Activated CD4-positive, alpha-beta T cell treated with anti-CD3 and anti-CD28 coated beads, Interleukin-2, amount 10 ng/mL, durations not matched to agents 7 days and 5 days (primary cell): ENCODE measurements at places on chromosomes 5 and 9. TPM values are rescaled to one million over a fixed set of nuclear protein-coding genes. Genes with fewer than 3 reads are reported as not detected.

DNA sequence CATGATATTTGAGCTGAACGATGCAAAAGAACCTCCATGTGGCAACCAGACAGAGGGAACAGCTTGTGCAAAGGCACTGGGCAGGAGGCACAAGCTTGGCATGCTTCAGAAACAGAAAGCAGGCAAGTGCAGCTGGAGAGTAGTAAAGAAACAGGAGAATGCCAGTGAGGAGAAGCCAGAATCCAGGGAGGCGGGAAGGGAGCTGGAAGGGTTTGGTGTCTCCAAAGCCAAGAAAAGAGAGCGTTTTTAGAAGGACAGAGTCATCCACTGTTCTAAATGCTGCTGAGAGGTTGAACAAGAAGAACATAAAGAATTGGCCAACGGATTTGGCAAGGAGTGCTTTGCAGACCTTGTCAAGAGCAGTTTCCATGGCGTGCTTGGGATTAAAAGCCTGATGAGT, 124.7 kb downstream of the TLE1 start:
- DNase-seq = no peak

DNA sequence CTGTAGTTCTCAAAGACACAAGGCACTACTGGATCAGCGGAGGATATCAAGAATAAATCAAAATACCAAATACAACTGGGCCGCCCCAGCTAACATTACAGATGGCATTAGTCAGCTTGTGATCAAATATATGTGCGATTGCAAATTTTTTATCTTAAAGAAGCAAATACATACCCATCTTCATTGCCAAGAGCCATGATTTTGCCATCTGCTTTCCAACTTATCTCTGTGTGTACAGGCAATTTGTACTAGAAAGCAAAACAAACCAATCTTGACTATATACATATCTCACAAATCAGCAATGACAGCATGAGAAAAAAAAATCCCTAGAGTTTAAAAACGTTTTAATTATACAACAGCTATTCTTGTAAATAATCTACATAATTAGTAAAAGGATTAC, 20.3 kb downstream of the GEMIN5 start:
- DNase-seq = no peak

DNA sequence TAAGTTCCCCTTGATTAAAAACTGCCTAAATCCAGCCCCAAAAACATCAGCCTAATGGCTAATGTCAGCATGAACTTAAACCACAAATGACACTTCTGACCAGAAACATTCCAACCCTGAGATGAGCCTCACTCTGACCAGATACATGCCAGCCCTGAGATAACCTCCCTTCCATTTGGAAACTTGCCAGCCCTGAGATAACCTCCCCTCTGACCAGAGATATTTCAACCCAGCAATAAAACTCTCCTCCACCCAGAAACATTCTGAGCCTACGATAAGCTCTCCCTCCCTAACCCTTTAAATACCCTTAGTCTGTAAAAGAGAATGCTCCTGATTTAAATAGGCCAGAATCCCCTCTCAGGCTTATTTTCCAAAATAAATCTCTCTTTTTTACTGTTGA, 1035.7 kb upstream of the NUDT12 start:
- no peak for DNase-seq

DNA sequence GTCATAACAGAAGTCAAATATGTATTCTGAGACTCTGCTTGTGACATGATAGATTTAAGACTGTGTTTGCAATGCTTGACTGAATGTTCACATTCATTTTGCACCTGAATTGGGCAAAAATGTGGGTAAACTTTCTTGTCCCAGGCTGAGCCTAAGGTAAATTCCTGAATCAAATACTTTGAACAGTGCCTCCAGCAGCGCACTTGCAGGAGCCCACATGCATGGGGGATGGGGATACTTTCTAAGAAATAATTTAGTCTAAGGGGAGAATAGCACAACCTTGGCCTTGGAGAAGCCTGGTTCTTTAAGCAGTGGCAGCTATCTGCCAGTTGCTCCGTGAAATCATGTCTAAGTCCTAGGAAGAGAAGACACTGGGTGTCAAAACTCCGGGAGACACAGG, 163.5 kb upstream of the EGFLAM start:
- no peak for DNase-seq

DNA sequence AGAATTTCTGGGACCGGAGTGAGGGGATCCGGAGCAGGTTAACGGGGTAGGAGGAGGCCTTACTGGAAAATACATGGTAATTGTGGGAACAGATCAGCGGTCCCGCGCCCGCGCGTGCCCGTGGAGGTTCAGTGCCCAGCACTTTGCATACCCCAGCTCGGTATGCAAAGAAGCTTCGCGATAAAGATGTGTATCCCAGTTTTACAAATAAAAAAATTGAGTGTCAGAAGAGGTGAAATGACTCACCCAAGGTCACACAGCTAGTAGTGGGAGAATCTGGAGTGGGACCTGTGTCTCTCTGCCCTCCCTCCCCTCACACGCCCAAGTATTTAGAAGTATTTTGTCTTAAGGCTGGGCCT, 967 bp downstream of the NEURL1B start:
- DNase-seq = no peak

GRCh38 chr5:131218392-131218791, 45.5 kb upstream of the CDC42SE2 start:
- no peak for DNase-seq

The OLFM1 gene
- total RNA-seq = not detected

DNA sequence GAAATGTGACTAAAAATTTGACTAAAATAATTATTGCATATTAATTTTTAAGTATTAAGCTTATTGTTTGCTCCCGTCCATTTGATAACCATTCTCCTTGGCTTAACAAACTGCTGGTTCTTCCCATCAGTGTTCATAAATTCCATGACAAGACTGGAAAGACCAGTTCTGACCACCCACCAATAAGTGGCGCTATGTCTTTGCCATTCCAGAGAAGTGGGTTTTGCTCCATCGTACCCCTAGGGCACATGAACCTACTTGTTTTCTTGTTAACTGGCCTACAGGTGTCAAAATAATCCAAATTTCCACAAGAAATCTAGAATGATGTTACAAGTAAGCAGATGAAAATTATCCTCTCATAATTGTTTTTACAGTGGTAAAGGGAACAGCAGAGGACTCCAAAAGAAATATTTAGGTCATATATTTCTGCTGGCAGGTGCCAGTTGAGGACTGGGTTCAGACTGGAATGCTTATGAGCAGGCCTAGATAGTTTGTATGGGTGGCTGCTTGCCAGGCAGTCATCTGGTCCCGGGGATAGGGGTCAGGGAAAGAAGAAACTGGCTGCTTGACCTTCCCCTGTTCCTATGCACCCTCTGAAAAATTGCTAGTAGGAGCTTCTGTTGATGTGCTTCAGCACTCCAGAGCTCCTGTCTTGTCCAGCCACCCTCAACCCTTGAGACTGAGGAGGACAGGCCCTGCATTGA, 283.1 kb upstream of the ADAMTSL1 start:
- DNase-seq = no peak

GRCh38 chr5:19923742-19924141, 64.3 kb downstream of the CDH18 start:
- no peak for DNase-seq

The AGXT2 gene
- not detected for total RNA-seq
